ENCODE measurements at places on chromosomes 12 and 14.

DNA sequence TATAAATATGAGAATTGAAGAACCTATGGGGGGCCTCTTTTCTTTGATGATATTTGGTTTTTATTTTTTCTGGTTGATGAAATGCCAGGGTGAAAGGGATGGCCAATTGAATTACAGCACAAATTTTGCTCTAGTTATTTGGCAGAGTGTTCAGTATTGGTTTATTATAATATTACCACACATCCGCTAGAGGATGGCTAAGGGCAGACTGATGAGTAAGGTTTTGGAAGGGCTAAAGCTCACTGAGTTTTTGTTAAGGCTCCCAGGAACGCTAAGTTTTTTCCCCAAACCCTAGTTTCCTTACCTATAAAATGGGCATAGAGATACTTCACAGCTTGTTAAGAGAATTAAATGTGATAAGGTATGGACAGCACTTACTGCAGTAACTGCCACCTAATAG is 34.3 kb upstream of the LRRC10 start:
- no peak for DNase-seq

- no peak for DNase-seq
Observed at GRCh38 chr12:45312012-45312411, 96.1 kb downstream of the ANO6 start.

GRCh38 chr14:29078810-29079522 is 312.4 kb downstream of the FOXG1 start:
- DNase-seq, result no peak

- DNase-seq, result no peak
Observed at GRCh38 chr12:97424911-97425310, 37.7 kb upstream of the RMST start.

GRCh38 chr14:84237881-84238280 is 1292.1 kb upstream of the FLRT2 start:
- no peak for DNase-seq

DNA sequence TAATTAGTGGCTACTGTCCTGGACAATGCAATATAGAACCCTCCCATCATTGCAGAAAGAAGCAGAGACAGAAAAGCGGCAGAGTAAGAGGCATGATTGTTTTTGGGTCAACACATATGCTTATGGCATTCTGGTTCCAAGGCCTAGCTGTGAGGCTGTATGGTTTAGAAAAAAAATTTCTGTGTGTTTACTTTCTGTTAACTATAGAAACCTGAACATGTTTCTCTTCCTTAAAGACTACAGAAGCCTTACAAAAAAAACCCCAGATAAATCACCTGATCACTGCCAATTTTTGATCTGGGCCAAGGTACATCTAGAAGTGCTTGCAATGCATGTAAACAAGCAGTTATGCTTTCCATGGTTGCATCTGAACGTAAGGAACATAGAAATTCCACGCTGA is 100.0 kb upstream of the HECTD1 start:
- DNase-seq, result no peak

- DNase-seq, result no peak
Observed at GRCh38 chr12:13252616-13253015, 56.1 kb downstream of the EMP1 start.

DNA sequence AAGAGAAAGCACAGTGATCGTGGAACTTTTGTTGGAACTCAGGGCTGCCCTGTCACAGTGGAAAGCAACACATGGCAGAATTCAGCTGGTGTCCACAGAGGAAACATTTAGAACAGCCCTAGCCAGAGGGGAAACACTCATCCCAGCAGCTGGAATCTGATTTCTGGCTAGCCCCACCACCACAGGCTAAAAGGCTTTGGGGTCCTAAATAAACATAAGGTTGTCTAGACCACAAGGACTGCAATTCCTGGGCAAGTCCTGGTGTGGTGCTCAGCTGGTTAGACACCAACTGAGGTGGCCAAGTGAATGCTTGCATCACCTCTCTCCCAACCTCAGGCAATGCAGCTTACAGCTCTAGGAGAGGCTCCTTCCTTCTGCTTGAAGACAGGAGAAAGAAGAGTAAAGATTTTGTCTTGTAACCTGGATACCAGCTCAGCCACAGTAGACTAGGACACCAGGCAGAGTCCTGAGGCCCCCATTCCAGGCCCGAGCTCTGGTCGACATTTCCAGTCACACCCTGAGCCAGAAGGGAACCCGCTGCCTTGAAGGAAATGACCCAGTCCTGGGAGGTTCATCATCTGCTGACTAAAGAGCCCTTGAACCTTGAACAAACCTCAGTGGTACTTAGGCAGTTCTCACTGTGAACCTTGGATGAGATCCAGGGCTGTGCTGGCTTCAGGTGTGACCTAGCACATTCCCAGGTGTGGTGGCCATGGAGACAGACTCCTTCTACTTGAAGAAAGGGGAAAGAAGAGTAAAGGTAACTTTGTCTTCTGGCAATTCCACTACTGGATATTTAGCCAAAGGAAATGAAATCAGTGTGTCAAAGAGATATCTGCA is 85.4 kb upstream of the PLXNC1 start:
- DNase-seq, result no peak

DNA sequence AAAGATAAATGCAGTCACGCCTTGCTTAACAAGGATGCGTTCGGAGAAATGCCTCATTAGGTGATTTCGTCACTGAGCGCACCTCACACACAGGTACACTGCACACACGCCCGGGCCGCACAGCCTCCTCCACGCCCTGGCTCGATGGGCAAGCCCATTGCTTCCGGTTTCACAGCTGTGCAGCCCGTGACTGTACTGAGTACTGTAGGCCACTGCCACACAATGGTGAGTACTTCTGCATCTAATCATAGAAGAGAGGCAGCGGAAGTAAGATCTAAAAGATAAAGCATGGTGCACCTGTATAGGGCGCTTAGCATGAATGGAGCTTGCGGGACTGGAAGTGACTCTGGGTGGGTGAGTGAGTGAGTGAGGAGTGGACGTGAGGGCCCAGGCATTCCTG is 4.3 kb downstream of the RIMBP2 start:
- DNase-seq, result no peak

DNA sequence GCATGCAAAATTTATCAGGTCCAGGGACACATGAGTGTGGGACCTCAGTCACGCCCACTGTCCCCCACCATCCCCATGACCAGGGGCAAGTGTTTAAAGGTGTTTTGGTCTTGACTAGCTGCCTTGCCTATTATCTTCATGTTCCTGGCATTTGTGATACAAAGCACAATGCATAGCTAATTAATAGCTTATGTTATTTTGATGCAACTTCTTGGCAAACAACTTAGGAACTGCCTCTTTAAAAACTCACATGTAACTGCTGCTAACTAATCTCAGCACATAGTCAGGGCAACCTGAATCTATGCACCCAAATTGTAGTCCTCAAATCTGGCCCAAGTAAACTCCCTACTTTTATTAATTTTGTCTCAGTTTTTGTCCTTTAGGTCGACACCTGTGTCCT is 7.4 kb upstream of the OR6J1 start:
- DNase-seq, result no peak

GRCh38 chr14:22847661-22848341 is 11.4 kb downstream of the MMP14 start:
- DNase-seq, result no peak

DNA sequence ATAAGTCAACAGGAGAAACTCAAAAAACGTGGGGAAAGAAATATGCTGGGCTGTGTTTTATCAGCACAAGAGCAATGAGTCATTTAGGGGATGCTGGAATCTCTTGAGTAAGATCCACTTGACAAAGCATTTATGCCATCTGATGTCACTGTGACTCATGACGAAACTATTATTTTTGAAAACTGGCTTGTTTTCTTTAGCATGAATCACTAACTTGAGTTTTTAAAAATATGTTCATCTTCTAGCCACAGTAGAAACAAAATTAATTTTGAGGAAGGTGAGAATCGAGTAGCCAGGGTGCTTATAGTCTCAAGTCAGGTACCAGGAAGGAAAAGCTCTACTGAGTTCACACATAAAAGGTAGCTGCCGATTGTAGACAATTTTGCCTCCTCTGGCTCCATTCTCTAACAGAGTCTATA is 456.2 kb upstream of the MGAT4C start:
- DNase-seq, result no peak

DNA sequence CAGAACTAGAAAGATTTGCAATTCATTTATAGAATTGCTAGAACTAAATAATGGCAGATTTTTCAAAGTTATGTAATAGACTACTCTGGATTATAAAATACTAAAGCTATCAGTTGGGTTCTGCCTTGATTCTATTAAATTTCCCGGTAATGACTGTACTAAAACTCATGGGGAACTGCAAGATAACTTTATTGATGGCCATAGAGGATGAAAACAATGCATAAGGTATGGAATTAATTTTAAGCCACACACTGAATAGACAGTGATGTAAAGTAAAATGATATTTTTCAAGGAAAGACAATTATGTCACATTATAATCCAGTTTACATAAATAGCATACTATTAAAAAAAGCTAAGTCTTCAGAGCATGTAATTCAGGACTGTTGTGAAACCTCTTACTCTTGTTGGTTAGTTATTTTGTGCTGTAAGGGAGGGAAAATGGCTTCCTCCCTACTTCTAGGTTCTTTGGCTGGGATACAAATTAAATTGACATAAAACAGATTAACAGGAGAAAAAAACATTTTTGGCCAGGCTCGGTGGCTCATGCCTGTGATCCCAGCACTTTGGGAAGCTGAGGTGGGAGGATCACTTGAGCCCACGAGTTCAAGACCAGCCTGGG is 134.4 kb upstream of the AMIGO2 start:
- no peak for DNase-seq

DNA sequence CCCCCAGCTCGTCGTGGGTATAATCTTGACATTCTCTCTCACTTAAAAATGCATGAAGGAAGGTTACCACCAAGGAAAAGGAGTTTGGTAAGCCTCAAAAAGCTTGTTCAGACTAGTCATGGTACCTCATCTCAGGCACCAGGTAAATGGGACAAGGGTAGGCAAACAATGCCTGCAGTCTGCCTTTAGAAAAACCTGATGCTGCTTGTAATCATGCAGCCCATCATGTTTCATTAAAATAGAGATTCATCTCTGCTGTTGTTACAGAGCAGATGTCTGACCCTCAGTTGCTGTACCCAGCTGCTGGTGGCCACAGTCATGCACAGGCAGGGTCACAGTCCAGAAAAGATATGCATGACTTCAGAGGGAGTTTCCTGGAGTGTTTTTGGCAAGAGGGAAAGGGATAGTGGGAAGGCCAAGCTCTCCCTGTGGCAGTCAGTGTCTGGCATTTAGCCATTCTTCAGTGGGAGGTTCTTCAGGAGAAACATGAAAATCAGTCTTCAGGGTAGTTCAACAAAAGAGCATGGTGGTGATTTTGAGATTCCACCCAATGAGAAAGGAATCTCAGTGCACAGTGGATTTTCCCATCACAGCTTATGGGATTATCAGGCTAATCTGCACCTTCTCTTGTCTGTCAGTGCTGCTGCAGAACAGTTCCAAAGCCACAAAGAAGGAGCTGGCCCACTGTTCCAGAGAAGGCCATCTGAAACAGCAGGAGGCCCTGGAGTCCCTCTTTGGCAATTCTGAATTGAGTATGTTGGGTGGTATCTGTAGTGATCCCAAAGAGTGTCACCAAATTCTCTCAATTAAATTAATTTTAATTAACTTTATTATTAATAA is 202.7 kb upstream of the FRMD6 start:
- DNase-seq, result no peak

- DNase-seq, result no peak
Observed at GRCh38 chr12:47311568-47311967, 231.8 kb upstream of the AMIGO2 start.

- DNase-seq, result no peak
Observed at GRCh38 chr12:121970581-121971300, 50.9 kb upstream of the BCL7A start.

GRCh38 chr12:21500786-21501257 is 613 bp downstream of the RECQL start:
- no peak for DNase-seq

DNA sequence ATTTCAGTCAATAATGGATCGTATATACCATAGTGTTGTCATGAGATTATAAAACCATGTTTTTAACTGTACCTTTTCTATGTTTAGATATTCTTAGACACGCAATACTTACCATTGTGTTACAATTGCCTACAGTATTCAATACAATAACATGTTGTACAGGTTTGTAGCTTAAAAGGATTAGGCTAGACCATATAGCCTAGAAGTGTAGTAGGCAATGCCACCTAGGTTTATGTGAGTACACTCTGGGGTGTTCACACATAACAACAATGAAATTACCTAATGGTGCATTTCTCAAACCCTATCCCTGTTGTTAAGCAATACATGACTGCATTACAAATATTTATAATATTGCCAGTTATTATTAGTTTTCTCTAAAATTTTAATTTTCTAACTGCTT is 144.2 kb downstream of the KCNC2 start:
- DNase-seq, result no peak

DNA sequence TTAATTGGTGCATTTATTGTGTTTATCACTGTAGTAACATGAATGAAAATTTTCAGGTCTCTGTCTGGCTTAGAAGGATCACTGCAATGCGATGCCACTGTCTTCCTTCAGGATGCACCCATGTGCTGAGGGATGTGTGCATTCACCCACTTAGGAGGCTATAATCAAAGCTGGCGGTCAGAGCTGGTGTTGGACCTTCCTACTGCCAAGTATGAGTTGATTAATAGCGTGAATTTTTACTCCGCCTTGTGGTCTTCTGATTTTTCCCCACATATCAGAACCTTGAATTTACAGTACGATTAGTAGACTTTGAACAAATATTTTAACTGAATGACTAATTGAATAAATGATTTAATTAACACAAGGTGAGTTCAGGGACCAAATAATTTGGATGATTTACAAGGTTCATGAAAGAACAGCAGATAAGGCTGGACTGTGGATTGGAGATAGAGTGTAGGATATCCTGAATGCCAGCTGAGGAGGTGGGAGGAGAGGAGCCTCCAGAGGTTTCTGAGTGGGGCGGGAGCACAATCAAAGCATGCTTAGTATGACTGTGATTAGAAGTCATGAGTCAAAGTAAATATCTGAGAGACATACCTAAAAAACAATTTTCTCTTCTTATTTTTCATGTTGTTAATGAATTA is 50.1 kb downstream of the RERG start:
- no peak for DNase-seq

DNA sequence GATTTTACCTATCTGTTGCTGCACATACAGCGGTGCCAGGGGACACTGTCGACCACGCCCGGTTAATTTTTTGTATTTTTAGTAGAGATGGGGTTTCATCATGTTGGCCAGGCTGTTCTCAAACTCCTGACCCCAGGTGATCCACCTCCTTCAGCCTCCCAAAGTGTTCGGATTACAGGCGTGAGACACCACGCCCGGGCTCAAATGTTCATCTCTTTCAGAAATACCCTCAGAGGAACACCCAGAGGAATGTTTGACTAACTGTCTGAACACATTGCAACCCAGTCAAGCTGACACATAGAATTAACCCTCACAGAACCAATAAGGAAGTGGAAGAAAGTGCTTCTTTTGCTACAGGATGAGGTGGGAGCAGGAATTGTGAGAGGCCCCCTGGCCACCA is 15.0 kb upstream of the ETFBKMT start:
- DNase-seq, result no peak

- DNase-seq, result no peak
Observed at GRCh38 chr14:99545586-99545985, 58.4 kb downstream of the CCDC85C start.

- DNase-seq, result no peak
Observed at GRCh38 chr12:109765446-109765810, 51.8 kb downstream of the FAM222A start.

GRCh38 chr14:90979515-90979914 is 80.9 kb downstream of the RPS6KA5 start:
- no peak for DNase-seq

- no peak for DNase-seq
Observed at GRCh38 chr14:80850197-80850814, 91.2 kb downstream of the CEP128 start.

GRCh38 chr14:44657203-44657602 is 150.1 kb upstream of the FSCB start:
- DNase-seq, result no peak
